Left ventricle myocardium inferior (tissue), 1 donor: ENCODE measurements at places on chromosomes 6 and 20.
A peak's percentile ranks its signal among the peaks of the same experiment; 100 is the strongest.

GRCh38 chr6:80338201-80338836 lies 231.8 kb downstream of the BCKDHB start:
- peak; percentile 60 for DNase-seq

DNA sequence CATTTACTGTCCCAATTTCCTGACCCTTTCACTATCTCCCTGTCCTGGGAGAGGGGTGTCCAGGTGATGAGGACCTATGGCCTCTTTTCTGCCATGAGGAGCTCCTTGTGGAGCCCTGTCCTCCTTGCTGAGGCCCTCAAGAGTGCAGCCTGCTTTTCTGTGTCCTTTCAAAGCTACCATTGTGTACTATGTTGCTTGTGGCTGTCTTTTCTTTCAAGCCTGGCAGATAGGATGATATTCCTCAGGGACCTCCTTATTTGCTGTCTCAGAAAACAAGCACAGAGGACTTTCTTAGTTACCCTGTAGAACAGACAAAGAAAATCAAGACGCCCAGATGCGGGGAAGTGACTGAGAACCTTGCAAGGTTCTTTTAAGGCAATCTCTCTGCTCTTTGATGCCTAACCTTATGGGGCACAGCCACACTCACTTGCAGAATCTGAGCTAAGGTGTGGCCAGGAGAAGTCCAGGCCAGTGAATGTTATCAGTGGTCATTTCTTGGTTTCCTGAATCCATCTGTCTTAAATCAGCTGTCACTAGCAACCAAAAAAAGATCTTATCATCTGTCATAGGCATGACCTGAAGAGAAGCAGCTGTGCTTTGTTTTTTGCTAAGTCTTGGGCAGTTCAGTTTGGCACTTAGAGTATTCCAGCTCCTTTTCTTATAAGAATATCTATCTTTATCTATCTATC lies 17.2 kb downstream of the CARMIL1 start:
- no peak for DNase-seq

DNA sequence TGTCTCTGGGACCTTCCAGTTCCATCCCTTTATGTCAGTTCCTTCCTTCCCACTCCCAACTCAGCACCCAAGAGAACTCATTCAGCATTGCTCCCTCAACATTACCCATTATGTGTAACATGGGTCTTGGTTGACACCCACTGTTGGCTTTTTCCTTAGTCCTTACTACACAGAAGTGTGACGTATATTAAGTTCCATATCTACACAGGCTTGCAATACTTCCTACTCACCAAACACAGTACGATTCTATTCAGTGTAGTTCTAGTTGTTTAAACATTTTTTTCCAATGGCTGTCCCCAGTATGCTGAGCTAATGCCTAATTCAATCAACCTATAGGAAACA lies 37.7 kb downstream of the ARHGAP18 start:
- no peak for DNase-seq

DNA sequence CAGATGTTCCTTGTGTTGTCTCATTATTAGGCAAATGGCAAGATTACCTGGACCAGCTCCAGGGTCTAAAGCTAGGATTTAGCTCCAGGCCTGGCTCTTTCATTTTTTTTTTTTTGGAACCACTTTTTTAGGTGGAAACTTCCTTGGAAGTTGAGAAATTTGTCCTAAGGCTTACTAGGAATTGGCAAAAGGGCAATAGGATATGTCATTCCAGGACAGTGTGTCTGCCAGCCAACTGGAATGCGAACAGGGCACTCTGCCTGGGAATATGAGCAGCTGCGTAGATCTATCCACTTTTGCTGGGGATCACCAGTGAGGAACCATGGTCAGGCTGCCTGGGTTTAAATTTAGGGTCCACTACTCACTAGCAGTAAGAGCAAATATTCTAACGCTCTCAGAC lies 304.0 kb downstream of the TSHZ2 start:
- peak; percentile 31 for DNase-seq

DNA sequence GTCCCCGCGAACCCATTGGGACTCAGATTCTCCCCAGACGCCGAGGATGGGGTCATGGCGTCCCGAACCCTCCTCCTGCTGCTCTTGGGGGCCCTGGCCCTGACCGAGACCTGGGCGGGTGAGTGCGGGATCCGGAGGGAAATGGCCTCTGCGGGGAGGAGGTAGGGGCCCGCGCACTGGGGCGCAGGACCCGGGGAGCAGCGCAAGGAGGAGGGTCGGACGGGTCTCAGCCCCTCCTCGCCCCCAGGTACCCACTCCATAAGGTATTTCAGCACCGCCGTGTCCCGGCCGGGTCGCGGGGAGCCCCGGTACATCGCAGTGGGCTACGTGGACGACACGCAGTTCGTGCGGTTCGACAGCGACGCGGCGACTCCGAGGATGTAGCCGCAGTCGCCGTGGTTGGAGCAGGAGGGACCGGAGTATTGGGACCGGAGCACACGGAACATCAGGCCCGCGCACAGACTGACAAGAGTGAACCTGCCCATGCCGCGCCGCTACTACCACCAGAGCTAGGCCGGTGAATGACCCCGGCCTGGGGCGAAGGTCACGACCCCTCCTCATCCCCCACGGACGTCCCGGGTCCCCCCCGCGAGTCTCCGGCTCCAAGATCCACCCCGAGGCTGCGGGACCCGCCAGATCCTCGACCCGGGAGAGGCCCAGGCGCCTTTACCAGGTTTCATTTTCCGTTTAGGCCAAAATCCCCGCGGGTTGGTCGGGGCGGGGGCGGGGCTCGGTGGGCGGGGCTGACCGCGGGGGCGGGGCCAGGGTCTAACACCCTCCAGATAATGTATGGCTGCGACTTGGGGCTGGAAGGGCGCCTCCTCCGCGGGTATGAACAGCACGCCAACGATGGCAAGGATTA lies 15.7 kb upstream of the HLA-A start:
- peak; percentile 80 for DNase-seq

DNA sequence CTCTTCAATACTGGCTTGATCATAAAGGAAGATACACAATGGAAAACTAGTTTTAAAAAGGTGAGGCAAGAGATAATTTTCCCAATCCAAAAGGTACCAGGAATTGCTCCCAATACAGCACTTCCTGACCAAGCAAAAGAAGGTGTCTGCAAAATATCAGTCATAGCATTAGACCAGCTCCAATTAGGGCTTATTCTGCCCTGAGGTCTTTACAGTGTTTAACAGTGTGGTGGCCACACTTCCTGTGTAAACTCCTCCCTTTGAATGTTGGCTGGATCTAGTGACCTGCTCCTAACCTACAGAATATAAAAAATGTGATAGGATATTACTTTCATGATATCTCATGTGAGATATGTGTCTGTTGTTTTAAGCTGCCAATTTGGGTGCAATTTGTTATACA lies 57.1 kb upstream of the BTN3A2 start:
- no peak for DNase-seq

DNA sequence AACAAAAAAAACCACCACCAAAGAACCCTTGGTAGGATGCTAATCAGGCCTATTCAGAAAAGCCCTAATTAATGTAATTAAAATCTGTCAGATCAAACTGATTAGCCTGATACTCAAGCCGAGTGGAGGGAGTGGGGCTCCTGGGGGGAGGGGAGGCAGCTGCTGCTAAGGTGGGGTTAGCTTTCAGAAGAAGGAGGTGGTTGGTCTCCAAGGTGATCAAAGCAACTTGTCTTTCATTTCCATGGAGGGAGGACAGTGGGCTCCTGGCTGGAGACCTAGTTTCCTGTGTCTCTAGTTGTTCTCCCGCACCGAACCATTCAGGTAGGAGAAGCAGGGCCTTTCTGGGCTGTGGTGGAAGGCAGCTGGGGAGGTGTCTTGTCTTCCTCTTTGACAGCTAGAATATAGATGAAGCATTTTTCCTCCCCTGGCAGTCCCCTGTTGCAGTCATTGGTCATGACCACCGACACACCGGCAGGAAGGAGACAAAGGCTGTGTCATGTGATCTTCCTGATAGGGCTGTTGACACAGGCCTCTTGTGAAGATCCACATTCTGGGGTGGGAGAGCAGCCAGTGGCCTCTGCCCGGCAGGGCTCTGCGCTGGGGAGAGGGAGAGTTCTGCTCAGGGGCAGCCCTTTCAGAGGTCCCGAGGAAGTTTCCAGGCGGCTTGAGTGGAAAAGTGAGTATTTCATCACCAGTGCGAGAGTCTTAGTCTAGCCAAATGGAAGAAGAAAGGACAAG lies 39.9 kb upstream of the PRDM1 start:
- DNase-seq, result no peak

DNA sequence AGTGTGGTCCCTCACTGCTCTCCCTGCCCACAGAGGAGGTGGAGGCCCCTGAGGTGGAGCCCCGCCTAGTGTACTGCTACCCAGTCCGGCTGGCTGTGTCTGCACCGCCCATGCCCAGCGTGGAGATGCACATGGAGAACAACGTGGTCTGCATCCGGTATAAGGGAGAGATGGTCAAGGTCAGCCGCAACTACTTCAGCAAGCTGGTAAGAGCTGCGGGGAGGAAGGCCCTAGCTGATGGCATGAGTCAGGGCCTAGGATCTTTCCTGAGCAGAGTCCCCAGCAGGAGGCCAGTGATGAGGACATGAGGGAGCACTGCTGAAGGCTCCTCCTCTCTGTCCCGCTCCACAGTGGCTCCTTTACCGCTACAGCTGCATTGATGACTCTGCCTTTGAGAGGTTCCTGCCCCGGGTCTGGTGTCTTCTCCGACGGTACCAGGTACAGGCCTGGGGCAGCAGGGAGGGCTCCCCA lies 11.2 kb downstream of the PCIF1 start:
- DNase-seq, result no peak
